Neural crest cell (in vitro differentiated cells): ENCODE measurements at places on chromosomes 3 and 15. TPM values are rescaled to one million over a fixed set of nuclear protein-coding genes. Genes with fewer than 3 reads are reported as not detected.

Gene CTXN2
- 0.18 and 0.26 TPM in 2 replicates for total RNA-seq

Gene PPARG
- not detected in 2 replicates for total RNA-seq

Gene ZNF774
- total RNA-seq: 5.9 and 6.2 TPM in 2 replicates

DNA sequence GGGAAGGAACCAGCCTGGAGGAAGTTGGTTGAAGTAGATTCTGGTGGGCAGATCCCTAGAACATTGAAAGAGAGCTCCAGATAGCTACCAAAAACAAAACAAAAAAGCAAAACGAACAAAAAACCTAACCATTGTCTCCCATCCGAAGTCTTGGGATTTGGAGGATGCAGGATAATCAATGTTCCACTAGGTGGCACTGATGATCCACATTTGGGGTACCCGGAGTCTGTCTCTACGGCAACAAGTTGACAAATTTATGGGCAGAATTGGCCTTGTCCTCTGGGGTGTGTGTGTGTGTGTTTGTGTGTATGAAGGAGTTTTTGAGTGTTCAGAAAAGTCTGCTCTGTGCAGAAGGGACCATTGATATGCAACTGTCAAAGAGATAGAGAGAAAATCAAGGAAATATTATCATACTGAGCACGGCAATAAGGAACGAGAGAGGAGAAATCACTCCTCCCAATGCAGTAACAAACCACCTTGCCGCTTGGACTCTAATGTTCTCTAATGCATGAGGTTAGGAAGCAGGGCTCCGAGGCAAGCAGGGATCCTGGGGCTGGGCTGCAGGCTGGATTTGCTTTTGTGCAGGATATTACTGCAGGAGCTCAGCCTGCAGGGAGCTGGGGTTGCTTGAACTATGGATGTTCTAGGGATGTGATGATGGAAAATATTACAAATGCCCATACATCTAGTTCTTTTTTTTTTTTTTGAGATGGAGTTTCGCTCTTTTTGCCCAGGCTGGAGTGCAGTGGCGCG is 59.8 kb upstream of the KLHL25 start:
- no peaks in the 10 kb centered on the region for H3K36me3 ChIP-seq
- H3K27me3 ChIP-seq: peaks cover 28% of the 10 kb centered on the region
- peak; percentile 49 for DNase-seq
- peaks cover 11% of the 10 kb centered on the region for H3K4me1 ChIP-seq
- H3K4me3 ChIP-seq: no peak overlapping the region

DNA sequence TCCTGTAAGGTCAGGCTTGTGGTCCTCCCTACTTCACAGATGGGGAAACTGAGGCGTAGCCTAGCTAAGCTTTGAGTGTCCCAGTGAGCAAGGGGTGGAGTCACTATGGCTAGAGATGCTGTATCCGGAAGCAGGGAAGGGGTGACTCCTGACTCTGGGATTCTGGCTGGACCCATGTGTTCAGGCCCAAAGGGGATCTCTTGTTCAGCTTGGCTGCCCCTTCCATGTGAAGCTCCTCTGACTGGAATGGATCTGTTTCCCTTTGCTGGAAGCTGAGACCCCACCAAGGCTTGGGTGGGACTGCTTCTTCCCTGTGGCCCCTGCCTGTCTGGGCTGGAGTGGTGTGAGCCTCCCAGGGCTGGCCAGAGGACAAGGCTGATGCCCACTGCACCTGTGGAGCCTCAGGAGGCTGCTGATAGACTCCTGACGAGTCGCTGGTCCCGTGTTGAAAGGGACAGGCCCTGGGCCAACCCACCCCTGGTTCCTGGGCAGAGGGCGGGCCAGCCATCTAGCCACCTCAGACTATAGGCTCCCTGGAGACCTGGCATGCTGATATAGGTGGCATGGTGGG is 1.0 kb downstream of the MAPKAPK3 start:
- H3K36me3 ChIP-seq: no peaks in the 10 kb centered on the region
- no peak overlapping the region for H3K27ac ChIP-seq
- H3K4me3 ChIP-seq: peak overlapping the region; percentile 78
- H3K27me3 ChIP-seq: no peaks in the 10 kb centered on the region
- H3K4me1 ChIP-seq: peaks cover 17% of the 10 kb centered on the region

DNA sequence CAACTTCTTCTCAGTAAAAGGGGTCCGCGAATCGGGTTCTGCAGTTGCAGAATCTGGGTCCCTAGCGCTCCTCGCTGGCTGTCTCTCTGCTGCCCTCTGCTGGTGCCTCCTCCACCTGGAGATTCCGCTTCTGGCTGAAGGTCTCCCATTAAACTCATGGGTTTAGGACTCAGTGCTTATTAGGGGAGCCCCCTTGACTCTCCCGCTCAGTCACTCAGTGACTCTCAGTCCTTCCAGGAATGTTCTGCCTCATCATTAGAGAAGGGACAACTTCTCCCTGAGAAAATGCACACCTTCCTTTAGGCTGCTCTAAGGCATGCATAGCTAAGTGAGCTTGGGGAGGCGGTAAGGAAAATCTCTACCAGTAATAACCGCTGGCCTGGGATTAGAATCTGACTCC is 7.1 kb downstream of the CPN2 start:
- H3K4me1 ChIP-seq: peaks cover 19% of the 10 kb centered on the region
- H3K27ac ChIP-seq: no peak overlapping the region
- no peaks in the 10 kb centered on the region for H3K36me3 ChIP-seq
- DNase-seq: peak; percentile 88

- H3K27ac ChIP-seq: no peak overlapping the region
- H3K36me3 ChIP-seq: no peaks in the 10 kb centered on the region
- H3K27me3 ChIP-seq: peaks cover 3% of the 10 kb centered on the region
- no peak for DNase-seq
These were observed 19.7 kb downstream of the KCNAB1 start for GRCh38 chr3:156140001-156140595.

GRCh38 chr15:39472621-39473297 is 108.1 kb upstream of the THBS1 start:
- no peak for DNase-seq
- no peaks in the 10 kb centered on the region for H3K27me3 ChIP-seq
- H3K36me3 ChIP-seq: no peaks in the 10 kb centered on the region
- no peak overlapping the region for H3K4me3 ChIP-seq
- H3K4me1 ChIP-seq: no peaks in the 10 kb centered on the region
- H3K27ac ChIP-seq: no peak overlapping the region

DNA sequence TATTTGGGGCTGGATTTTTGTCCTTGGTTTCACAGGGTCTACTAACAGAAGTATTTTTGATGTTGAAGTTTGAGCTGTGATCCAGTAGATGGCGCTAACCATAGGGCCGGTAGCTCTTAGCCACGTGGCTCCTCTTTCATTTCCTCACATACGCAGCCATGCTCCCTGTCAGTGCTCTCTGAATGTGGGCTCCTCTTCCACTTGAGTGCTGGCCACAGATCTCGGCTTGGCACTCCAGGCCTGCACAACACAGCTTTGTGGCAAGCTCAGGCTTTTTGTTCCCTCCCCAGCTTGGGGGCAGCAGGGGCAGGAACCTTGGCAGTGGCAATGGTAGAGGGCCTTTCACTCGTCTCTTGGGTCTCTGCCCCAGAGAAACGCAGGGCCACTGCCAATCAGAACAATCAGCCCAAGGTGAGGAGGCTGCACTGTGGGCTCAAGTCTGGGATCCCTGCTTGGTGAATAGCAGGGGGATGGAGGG is 18.6 kb upstream of the DNAAF4 start:
- H3K4me1 ChIP-seq: peaks cover 4% of the 10 kb centered on the region
- peaks cover 17% of the 10 kb centered on the region for H3K36me3 ChIP-seq
- no peaks in the 10 kb centered on the region for H3K27me3 ChIP-seq

DNA sequence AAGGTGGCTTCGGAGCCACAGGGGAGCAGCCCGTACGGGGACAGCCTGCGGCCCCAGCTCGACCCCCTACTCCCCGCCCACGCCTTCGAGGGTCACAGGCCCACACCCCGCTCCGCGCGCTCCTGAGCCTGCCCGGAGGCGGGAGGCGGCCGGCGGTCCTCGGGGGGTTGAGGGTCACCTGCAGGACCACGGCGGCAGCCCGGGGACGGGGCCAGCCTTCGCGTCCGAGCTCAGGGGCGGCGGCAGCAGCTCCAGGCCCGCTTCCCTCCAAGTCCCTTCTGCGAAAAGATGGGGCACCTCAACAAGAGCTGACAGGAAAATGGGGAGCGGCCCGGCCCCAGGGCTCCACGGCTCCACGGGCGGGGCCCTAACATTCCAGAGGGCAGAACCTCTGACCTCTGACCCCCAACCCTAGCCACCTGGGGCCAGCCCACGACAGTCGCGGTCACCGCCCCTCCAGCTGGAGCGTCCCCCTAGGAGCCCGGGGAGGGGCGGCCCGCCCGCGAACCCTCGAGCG is 428 bp downstream of the LYSMD4 start:
- peak overlapping the region; percentile 90 for H3K4me3 ChIP-seq
- H3K27me3 ChIP-seq: no peaks in the 10 kb centered on the region
- H3K36me3 ChIP-seq: peaks cover 2% of the 10 kb centered on the region
- DNase-seq: no peak
- peak overlapping the region; percentile 43 for H3K27ac ChIP-seq

DNA sequence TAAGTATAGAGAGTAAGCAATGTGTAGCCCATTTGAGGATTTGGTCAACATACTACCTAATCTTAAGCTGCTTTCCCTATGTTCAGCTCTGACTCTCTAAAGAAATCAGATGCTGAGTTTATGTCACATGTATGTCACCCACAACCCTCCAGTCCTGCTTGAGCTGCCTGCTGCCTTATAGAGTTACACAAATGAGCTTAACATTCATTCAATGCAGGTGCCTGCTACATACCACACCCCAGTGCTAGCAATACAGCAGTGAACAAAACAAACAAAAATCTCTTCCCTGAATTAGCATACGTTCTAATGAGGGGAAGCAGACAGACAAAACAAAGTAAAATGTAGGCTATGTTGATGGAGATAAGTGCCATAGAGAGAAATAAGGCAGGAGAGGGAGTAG is 93.0 kb downstream of the HHLA2 start:
- H3K36me3 ChIP-seq: no peaks in the 10 kb centered on the region
- no peak overlapping the region for H3K4me3 ChIP-seq
- no peak for DNase-seq
